ENCODE measurements at places on chromosomes 1 and 21.

DNA sequence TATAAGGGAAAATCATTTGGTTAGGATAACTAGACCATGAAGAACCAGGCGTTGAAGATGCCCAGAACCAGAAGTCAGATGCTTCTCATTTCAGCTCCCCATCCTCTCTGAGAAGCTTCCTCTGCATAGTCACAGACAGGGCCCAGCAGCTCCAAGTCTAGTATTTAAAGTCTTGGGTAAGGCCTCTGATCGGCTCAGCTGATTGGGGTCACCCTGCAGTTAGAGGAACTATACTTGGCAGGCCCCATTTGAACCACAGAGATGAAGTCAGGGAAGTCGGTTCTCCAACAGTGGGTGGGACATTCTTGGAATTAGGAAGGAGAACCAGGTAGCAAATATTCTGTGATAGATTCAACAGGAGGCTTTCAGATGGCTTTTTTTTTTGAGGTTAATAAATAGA, 48.3 kb downstream of the SLC22A15 start:
- DNase-seq = peak; percentile 44

DNA sequence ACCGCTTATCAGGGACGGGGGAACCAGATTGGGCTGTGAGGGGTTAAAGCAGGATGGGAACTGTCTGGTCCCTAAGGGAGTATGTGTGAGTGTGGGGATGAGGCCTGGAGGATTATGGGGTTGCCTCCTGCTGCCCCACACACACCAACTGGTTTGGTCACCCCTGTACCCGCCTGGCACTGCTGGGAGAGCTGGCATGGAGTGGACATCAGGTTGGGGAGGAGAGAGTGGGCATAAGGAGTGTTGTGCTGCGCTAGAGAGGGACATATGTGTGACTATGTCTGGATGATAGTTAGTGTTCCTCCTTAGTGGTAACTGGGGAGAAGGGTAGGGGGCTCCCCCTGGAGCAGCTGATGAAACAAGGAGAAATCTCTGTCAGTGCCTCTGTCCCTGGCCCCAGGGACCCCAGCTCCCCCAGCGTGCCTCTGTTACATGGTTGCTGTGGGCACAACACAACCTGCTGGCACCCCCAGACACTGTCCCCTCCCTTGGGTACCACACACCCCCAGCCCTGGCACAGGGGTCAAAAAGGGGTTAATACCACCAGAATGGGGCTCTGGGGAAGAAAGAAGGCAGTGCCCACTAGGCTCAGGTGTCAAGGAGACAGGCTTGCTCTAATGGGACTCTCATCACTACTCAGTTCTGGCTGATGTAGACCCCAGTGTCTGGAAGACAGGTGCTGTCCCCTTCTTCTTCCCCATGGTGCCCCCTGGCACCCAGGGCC, 1.9 kb downstream of the ZBTB7B start:
- DNase-seq = no peak

- DNase-seq = no peak
Observed at GRCh38 chr1:60160141-60160540, 86.6 kb upstream of the C1orf87 start.

DNA sequence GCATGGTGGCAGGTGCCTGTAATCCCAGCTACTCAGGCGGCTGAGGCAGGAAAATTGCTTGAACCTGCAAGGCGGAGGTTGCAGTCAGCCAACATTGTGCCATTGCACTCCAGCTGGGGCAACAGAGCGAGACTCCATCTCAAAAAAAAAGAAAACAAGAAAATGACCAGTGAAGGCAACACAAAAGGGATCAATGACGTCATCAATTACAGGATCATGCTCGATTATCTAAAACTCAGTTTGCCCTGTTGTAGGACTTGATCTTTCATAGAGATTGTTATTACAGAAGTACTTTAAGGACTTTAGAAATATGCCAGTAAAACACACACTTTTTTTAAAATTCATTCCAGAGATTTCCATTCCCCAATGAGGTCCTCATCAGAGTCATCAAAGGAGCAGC, 147.8 kb downstream of the ETS2 start:
- no peak for DNase-seq

GRCh38 chr1:82704393-82704792, 903.7 kb downstream of the ADGRL2 start:
- DNase-seq = no peak

DNA sequence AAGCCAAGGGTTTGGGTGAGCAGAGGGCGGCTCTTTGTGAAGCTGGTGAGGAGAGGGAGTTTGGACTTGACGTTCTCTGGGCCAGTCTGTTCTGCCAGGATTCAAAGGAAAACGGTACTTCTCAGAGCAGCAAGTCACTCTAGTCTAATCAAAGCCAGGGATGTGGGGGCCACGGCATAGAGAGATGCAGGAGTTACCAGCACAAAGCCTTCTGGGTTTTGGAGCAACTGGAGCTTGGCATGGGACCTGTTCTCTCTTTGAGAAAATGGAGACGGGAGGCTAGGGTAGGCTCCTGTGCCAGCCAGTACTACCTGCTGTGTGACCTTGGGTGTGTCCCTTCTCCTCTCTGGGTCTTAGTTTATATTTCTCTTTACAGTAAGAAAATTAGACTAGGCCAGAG, 2.1 kb downstream of the TXLNA start:
- no peak for DNase-seq

DNA sequence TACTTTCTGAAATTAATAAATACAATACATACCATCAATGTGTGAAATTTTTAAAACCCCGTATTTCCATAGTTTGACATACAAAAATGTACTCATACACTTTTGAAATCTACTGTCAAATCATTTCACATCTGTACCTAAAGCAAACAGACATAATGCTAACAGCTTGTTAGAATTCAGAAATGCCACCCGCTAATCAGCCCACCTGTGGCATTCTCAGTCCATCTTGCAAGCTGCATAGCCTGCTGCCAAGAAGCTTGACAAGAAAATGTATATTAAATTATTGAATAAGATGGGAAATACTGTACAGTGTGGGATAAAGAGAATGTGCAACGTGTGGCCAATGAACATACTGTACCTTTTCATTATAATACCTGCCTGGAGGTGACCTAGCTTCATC, 55.1 kb downstream of the ZBTB18 start:
- no peak for DNase-seq

DNA sequence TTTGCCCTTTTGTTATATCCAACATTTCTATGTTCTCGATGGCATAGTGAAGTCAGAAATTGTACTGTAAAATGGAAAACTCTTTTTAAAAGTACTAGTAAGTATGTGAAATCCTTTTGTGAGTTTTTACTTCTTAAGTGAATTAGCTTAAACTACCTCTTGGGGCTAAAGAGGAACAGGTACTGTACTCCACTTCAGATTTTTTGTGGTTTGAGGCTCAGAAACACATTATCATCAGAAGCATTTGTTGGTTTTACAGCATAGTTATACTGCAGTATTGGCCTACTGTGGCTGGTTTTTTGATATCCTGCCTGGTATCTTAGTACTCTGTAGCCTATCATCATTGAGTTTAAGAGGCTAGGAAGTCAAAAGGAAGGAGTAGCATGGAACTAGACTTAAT, 117.2 kb downstream of the NRDC start:
- no peak for DNase-seq

DNA sequence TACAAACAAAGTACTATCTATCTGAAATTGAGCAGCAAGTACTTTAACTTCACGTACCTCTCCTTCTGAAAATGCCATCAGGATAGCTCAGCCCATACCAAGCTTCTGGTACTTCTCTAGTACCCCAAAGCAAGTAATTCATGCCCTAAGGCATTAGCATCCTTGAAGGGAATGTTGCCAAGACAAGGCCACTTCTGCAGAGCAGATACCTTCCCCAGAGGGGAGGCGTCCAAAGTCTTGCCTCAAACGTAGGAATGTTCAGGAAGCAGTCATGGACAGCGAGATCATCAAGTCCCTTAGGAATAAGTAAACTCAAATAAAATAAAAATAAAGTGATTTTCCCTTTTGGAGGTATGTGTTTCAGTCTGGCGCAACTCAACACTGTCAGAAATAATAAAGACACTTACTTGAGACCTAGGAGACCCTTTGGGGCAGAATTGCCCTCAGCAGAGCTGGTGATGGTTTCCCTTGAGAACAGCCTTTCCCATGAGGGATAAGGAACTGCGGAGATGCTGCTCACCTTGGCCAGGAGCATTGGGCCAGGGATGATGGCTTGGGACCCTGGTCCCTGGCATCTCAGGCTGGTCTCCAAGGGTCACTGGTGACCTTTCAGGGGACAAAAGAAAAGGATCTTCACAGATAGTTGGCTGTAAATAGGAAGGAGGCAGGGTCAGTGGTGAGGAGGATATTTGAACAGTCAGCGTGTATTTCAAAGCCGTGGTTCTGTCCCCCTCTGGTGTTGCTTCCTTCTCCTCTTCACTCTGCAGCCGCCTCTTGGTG, 522.9 kb downstream of the KIF26B start:
- DNase-seq = no peak

GRCh38 chr1:30598571-30599114, 124.7 kb downstream of the MATN1 start:
- no peak for DNase-seq

DNA sequence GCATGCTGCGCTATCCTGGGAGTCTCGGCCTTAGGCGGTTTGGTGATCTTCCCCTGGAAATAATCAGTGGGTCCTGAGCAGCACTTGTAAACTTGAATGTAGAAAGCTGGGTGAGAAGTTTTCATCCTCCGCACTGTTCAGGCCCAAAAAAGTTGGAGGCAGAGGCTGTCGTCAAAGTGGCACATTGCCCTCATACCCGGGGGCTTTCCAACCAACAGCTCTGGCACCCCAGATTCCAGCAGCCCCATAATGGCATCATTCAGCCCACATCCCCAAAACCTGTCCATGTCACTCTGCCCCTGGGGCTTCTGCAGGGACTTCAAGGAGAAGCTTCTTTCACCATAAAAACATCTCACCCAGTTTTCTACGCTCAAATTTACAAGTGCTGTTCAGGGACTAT, 59.3 kb downstream of the TOR1AIP2 start:
- no peak for DNase-seq

GRCh38 chr1:207026104-207026534, 6.4 kb downstream of the C1orf116 start:
- DNase-seq = no peak

GRCh38 chr1:61825393-61825792, 83.1 kb downstream of the PATJ start:
- no peak for DNase-seq

GRCh38 chr21:44874497-44875315, 1.2 kb upstream of the PTTG1IP start:
- peak; percentile 70 for DNase-seq

DNA sequence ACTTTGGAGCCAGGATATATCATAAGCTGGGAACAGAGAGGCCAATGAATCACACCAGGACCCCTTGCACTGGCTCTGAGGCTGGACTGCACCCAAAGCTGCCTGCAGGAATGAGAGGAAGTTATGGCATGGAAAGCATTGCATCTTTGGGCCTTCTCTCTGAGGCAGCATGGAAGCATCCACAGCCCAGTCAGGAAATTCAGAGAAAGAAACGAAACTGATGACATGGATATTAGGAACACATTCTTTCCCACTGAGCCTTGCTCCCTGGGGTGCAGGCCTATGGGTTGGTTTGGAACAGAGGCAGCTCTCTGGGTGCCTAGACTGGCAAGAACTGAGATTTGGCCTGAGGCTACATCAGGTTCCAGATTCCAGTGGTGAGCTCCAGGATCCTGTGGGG, 98.6 kb downstream of the NGF start:
- no peak for DNase-seq

- peak; percentile 82 for DNase-seq
Observed at GRCh38 chr21:35933466-35933865, 126.9 kb downstream of the SETD4 start.

DNA sequence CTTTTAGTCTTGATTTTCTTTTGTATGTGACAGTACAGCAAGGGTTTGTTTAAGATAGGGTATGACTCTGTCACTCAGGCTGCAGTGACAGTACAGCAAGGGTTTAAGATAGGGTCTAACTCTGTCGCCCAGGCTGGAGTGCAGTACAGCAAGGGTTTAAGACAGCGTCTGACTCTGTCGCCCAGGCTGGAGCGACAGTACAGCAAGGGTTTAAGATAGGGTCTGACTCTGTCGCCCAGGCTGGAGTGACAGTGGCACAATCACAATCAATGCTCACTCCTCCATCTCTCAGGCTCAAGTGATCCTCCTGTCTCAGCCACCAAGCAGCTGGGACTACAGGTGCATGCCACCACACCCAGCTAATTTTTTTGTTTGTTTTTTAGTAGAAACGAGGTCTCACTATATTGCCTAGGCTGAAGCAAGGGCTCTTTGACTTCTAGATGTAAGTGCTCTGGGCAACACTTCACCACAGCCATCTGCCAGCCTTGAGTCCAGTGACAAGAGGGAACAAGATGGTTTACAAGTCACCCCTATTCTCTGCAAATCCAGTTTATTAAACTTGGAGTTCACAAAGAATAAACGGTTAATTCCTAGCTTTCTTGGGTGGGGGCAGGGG, 965 bp upstream of the SH2D5 start:
- DNase-seq = no peak

DNA sequence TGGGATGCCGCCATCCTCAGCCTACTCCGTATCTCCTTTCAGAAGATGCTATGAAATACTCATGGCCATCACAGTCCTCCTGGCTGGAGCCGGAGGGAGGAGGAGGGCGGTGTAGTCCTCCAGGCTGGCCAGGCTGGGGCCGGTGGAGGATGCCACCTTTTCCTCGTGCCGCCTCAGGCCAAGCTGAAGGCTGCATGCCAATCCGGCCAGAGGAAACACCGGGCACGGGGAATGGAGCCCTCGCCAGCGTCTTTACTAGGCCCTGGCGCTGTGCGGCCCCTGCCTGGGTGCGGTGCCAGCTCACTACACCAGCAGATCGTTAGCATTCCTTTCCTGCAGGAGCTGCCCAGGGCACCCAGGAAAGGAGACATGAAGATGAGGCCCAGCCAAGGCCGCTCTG, 70.1 kb downstream of the CASZ1 start:
- no peak for DNase-seq

DNA sequence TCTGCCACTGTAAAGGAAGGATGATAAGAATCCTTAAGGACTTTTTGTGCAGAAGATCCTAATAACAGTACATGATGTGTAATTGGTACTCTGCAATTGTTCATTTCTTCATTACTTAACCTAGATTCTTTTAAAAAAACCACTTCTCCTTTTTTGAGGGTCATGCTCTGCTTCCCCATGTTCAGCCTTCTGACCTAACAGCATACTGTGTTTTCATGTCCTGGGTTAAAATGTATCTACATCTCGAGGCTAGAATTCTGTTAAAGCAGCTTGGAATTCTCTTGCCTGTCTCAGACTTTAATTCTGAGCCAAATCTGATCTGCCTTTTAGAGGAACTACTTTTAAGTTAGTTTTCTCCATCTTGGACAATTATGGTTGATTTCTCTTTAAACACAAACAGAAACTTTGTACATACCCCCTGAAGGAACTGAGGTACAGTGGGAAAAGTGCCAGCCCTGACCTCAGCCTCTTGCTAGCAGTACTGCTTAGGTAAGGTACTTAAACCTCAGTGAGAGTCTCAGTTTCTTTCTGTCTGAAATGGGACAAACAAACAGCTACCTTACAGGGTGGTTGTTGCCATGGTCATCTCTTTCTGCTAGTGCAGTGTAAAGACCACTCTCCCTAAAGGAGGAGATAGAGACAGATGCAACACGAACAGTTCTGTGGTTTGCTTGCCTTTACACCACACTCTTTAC, 103.2 kb upstream of the DYNLT5 start:
- peak; percentile 65 for DNase-seq

- DNase-seq = no peak
Observed at GRCh38 chr1:186896211-186896610, 67.5 kb downstream of the PLA2G4A start.

- DNase-seq = peak; percentile 81
Observed at GRCh38 chr1:6059866-6060265, 14.2 kb downstream of the KCNAB2 start.

All from inflammatory macrophage treated with lipopolysaccharide for 1 hour (primary cell).